ENCODE measurements at places on chromosomes 1 and 21.

- no peak for DNase-seq
These were observed 42.9 kb downstream of the SLX9 start for GRCh38 chr21:44982558-44983250.

DNA sequence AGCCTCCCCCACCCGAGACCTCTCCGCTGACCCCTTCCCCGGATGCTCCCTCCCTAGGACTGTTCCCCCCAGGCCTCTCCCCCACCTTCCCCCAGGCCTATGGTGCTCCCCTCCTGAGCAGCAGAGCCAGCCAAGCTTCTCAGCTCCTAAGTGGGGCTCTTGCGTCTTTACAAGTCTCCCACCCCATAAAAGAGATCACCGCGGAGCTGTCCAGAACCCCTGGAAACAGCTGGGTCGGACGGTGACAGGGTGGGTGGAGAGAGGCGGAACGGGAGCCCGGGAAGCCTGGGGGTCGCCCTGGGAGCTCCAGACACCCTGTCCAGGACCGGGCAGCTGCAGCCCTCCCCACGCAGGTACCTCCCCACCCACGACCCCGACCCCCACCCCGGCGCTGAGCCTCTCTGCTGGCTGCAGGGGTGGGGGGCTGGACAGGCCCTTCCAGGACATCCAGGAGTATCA lies 61.2 kb downstream of the WNT9A start:
- DNase-seq = no peak

GRCh38 chr1:85484264-85484663 lies 19.3 kb upstream of the DDAH1 start:
- no peak for DNase-seq

- no peak for DNase-seq
These were observed 136.6 kb upstream of the HMGB4 start for GRCh38 chr1:33727310-33727709.

DNA sequence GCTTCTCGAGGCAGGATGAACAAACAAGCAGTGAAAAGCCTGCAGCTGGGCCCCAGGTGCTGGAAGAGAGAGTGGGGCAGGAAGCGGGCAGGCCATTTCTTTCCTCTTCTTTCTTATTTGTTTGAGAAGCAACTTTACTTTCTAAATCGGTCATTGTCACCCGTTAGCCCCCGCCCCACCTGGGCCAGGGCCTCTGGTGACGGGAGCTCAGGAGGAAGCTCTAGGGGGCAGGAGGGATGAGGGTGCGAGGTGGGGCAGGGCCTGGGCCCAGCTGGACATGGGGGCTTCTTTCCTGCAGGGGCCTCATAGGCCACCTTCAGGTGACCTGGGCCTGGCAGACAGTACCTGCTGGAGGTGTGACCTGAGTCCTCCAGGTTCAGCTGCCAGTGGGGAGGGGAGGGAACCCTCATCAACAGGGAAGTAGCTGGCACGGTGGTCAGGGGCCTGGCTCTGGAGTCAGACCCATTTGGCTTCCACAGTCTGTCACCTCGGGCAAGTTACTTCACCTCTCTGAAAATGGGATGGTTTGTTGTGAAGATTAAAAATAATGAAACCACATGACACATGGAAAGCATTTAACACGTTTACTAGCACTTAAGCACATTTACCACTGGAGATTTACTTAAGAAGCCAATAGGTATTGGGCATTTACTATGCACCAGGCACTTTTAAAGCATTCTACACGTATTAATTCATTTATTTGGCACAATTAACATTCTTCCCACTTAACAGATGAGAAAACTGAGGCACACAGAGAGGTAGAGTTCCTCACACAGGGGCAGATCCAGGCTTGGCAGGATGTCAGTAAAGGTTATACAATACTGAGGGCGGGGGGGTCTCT lies 54.1 kb upstream of the ID3 start:
- DNase-seq = no peak

Data from NCI-H1105 (cell line).